Left forelimb (tissue), 1 donor: ENCODE measurements at places on chromosomes 16 and 17.

DNA sequence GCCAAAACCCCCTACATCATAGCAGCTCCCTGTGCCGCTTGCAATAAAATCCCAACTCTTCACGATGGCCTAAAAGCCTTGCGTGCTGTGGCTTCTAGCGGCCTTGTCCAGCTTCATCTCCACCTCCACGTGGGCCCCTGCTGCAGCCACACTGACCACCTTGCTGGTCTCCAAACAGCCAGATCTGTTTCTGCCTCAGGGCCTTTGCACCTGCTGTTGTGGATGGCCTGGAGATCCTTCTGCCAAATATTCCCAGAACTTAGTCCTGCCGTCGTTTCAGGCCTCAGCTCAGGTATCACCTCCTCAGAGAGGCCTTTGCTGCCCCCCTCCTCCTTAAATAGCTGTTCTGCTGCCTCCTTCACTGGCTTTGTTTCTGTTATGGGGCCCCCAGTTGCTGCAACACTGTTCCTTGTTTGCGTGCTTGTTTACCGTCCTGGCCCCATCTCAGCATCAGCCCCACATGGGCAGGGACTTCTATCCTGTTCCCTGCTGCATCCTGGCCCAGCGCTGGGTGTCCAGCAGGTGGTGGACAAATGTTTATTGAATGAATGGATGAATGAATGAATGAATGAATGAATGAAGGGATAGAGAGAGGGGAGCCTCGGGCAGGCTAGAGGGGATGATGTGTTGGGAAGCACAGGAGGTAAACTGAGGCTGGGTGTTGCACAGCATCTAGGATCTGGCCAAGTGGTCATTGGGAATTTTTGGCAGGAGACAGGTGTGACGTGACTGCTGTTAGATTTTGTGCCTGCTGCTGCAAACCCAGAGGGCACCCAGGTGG is 171.0 kb upstream of the GSE1 start:
- DNase-seq = no peak

- DNase-seq = no peak
These were observed 94.1 kb downstream of the MRM3 start for GRCh38 chr17:876272-876671.

DNA sequence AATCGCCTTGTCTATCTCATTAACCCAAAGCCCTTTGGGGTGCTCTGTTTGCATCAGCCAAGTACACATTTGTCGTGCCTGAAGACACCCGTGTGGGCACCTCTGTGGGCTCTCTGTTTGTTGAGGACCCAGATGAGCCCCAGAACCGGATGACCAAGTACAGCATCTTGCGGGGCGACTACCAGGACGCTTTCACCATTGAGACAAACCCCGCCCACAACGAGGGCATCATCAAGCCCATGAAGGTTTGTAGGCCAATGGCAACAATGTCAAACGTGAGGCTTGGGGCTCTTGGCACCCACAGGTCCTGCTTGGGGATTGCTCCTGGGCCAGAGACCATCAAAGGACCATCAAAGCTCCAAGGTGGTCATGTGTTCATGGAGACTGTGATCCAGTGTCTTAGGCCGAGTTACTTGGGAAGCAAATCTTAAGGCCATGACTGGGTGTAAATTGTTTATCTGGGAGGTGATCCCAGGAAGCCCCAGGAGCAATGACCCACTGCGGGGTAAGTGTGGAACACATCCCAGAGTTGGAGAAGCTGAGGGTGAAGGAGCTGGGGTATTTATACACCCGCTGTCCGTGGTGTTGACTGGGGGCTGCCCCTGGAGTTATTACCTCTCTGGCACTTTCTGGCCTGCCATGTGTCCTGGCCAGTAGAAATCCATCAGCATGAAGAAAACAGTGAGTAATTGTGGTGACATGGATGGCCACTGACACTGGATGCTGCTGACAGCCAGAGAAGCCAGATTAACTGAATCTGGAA is 24.0 kb downstream of the CDH5 start:
- no peak for DNase-seq

DNA sequence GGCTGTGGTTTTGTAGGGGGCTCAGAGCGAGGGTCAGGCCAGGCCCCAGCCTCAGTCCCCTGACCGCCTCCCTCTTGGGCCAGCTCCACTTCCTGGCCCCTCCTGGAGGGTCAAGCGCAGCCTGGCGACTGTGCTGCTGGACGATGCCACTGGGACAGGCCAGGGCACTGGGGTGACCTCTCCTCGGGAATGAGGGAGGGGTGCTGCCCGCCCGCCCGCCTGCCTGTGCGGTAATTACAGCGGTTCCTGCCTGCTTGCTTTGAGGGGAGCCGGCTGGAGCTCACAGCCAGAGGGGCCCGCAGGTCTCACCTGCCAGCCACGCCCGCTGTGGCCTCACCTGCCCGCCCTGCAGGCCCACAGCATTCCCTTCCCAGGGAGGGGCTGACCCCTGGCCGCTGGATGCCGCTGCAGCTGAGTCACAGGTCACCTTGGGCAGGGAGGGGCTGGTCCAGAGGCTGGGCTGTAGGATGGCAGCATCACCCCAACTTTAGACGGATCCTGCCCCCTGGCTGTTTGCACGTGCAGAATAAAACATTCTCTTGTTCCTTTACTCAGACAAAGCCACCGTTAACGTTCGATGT is 76.7 kb upstream of the CBX4 start:
- DNase-seq = no peak

DNA sequence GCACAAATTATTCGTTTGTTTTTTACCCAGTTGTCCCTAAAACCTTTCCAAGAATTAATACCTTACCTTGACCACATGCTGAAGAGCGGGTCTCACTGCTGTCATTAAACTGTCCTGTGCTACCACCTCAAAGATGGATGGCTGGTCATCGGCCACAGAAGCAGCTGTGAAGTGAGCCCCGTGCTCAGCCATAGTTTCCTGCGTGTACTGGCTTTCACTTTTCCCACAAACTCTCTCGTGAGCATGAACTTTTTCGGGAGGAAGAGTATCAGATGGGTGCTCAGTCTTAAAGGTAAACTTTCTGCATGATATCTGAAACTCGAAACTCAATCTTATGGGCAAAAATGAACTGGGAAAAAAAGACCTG is 558 bp downstream of the PEX12 start:
- DNase-seq = no peak

- DNase-seq = no peak
These were observed 277.9 kb downstream of the WWOX start for GRCh38 chr16:78377312-78377711.

GRCh38 chr17:37494401-37494831 is 4.7 kb downstream of the DUSP14 start:
- no peak for DNase-seq

- no peak for DNase-seq
These were observed 240.7 kb downstream of the PARN start for GRCh38 chr16:14389359-14389758.

DNA sequence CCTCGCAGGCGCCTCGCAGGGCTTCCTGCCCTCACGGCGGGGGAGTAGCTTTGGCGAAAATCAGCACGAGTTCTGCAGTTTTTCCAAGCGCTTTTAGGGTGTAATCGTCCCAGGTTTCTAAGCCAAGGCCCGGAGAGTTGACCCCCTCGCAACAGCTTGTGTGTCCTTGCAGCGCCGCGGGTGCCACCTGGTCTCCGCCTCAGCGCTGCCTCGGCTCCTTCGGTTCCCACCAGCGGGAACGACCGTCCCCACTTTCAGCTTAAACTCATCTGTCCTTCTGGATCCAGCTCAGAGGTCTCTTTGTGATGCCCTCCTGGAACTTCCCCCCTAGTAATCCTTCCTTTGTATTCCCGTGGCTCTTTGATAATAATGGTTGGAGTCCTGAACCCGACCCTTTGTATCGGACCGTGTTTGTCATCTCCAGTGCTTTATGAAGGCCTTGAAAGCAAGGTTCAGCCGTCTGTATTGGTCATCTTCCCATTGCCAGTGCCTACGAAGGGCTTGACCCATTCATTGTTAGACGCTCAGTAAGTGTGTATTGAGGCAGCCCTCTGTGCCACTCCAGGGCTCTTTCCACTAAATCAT is 858 bp upstream of the SMARCE1 start:
- no peak for DNase-seq

GRCh38 chr17:4950075-4950745 is 709 bp upstream of the ENO3 start:
- no peak for DNase-seq

- DNase-seq = no peak
These were observed 190.5 kb upstream of the PMFBP1 start for GRCh38 chr16:72362476-72362875.

GRCh38 chr16:19179546-19180490 is 11.8 kb downstream of the SYT17 start:
- peak; percentile 69 for DNase-seq

DNA sequence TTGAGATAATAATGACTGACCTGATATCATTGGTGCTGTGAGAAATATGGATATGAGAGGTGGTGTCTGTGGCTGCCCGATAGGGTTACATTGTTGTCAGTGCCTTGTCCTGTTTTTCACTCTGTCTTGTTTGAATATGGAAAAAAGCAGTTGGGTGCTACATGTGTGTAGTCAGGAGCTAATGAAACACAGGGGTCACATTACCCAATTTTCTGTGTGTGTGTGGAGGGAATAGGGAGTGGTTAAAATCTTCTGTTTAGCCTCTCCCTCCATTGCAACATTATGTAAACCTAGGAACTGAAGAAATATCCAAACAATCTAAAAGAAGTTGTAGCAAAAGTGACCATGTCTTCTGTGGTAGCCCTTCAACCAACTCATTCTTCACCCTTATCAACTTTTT is 527.7 kb upstream of the SOX9 start:
- DNase-seq = no peak

DNA sequence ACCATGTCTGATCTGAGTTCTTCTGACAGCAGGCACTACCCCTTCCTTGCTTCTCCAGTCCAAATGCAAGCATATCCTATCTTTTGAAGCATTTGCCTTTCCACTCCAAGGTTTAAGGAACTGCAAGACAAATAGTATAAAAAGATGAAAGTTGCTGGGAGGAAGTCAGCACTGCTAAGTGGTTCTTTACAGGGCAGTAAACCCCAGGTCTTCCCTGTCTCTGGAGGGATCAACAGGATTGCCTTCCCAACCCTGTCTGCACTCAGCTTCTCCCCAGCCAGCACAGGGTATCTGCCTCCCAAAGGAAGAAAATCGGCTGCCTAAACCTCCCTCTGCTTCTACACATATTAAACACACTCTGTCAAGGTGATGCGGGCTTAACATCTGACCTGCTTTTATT is 46.8 kb downstream of the SOX9 start:
- no peak for DNase-seq

- peak; percentile 76 for DNase-seq
These were observed at the start of gene RNF43 for GRCh38 chr17:58417300-58418092. Gene RNF43 (minus strand): TSS chr17:58417534. CDS start chr17:58415577, 1,957 bp downstream.

GRCh38 chr16:27761816-27762215 is 211.9 kb downstream of the KATNIP start:
- DNase-seq = no peak

- DNase-seq = no peak
These were observed 4.9 kb downstream of the CES2 start for GRCh38 chr16:66940236-66940635.

DNA sequence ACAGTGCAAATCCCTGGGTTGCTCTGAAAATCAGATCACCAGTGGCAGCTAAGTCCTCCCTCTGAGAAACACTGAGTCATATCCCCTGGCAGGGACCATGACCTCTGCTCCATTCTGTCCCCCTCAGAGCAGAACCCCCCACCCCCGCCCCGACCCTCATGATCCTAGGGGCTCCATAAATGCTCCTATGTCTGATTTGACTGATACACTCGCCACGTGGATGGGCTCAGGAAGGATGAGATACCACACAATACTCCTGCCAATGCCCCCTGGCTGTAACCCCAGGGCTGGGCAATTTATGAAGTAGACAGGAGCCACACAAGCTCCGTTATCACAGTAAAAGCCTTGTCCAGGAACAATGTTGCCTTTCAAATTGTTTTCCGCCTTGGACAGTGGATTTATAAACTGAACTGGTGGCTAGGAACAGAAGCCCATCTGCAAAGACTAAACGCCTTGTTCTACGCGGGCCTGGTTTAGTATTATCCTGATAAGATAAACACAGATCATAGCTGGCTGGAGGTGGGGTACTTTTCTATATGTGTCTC is 394.8 kb downstream of the SLC39A11 start:
- DNase-seq = no peak

DNA sequence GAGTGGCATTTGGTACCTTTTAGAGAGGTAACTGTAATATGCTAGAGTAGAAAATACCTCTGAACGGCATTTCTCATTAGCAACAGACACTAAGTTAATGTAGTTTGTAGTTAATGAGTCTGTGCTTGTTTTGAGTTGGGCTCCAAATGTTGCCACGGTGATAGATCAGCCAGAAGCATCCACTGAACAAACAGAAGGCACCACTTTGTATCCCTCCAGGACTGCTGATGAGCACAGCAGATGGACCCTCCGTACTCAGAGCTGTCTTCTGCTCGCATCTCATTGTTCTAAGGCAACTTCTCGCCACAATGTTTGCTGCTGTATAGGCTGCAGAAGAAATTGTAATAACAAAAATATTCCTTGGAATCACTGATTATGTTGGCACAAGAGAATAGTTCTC is 56.1 kb downstream of the TNRC6C start:
- no peak for DNase-seq

- DNase-seq = no peak
These were observed 897 bp downstream of the OMG start for GRCh38 chr17:31296142-31296541.

DNA sequence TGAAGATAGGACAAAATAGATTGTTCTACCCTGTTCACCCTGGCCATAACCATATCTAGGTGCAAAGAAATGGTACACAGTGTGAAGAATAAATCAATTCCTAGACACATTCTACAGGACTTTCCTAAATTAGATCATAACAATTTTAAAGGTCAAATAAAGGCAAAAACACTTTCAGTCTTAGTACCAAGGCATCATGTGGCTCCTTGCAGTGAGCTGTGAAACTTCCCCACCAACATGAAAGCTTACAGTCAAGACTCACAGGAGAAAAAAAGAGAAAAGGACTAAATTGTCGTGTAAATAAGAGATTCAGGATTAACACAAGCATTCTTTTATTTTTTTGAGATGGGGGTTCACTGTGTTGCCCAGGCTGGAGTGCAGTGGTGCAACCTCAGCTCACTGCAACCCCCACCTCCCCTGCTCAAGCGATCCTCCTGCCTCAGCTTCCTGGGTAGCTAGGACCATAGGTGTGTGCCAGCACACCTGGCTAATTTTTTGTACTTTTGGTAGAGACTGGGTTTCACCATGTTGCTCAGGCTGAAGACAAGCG is 14.2 kb downstream of the NSMCE1 start:
- DNase-seq = no peak

DNA sequence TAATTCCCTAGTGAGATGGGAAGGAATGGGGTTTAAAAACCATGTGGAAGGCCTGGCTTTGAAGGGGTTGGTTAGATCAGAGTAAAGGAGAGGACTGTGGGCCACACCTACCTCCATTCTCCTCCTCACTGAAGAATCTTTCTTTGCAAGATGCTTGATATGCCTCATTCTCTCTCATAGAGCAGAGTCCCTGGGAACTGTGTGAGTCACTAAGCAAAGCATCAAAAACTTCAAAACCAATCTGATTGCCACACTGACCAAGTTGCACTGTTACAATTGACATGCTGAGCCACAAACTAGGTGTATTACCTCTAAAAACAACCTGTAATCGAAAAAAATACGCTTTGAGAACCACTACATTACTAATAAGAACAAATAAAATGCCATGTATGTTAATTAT is 2.0 kb downstream of the TUBD1 start:
- no peak for DNase-seq

GRCh38 chr17:44223541-44224071 is 4.1 kb upstream of the UBTF start:
- DNase-seq = no peak

GRCh38 chr17:51768706-51769105 is 389.8 kb downstream of the CA10 start:
- no peak for DNase-seq

- DNase-seq = no peak
These were observed 8.7 kb downstream of the CLEC19A start for GRCh38 chr16:19294156-19294649.

GRCh38 chr17:15007147-15007553 is 258.0 kb downstream of the PMP22 start:
- peak; percentile 71 for DNase-seq
